ENCODE measurements at places on chromosomes 2 and 18.

DNA sequence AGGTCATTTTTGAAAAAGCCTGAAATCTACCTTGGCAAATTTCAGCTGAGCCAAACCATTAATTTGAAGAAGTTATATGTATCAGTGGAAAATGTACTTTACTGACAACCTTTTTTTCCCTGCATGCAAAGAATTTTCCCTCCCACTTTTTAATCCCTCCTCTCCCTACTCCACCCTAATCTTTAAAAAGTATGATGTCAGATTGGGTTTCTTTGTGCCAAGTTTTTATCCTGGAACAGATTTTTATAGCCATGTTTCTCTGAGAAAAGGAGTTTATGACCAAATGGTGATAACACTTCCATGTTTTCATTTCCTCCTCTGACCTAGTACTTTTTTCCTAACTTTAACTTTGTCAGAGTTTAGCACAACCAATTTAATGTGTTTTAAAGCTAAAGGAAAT lies 250.3 kb upstream of the FOSL2 start:
- no peak for DNase-seq

DNA sequence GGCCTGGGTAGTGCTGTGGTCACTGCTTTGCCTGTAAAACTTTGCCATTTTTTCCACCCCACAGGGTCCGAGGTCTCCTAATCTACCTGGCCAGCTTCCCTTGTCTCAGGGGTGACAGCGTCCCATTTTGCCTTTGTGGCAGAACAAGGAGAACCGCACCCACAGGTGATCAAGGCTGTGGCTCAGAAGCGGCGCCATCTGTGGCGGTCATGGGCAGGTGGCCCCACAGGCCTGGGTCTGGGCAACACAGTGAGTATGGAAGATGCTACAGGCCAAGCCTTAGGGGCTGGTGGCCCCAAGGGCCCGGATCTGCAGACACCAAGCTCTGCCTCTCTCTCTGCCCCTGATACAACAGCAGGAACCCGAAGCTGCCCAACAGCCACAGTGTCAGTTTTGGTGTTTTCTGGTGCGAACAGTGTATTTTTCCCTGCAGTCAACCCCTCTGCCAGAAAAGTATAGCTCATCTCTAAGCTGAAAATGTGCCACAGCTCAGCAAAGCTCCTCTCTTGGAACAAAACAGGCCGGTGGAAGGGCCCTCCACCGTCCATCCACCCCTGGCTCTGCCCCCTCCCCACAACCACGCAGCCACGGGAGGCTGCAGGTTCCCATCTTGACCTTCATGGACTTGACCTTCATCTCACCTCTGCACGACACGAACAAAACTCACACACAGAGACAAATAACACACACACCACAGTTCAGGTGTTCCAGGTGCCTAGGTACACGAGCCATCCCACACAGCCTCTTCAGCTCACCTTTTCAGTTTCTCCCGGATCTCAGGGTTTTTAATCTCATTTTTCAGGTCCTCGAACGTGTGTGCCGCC lies 96.7 kb downstream of the PXDN start:
- no peak for DNase-seq

DNA sequence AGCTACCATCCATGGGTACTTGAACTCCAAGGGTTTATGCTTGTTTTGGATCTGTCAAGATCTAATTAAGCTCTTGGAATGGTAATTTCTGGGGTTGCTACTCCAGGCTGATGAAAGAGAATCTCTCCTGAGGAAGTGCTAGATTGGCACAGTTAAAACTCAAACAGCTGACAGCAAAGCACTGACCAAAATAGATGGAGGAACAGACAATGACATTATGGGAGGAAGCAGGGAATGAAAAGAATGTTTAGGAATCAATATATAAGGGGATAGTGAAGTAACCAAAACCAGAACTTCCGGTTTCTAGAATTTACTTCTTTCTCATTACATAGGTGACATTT lies 6.3 kb downstream of the THUMPD2 start:
- DNase-seq: no peak

GRCh38 chr2:64641599-64641998 lies 12.1 kb downstream of the SERTAD2 start:
- no peak for DNase-seq

DNA sequence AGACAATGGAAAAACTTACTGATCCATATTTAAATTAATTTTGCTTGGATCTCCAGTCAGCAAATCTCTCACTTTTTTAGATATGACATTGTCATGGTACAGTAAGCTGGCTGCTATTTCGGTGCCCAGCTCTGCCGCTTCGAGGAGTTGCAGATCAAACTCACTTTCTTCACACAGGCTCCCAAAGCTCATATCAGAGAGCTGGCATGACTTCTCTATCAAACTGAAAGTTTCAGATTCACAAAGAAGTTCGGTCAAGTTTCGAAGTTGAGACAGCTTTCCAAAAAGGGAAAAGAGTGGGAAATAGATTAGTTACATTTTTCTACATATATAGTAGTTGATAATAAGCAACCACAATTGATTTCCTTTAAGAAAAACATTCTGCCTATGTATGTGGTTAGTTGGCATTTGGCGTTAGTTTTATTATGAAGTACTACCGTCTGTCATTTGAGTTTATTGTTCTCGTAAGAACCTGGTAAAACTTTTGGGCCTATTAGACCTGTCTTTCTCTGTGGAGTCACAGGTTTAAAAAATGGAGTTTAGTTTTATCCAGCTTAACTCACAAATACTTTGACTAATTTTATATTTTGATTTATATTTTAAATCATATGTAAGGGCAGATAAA lies 118.8 kb downstream of the ABCA12 start:
- DNase-seq: no peak
